IPS DF 19.7 (cell line): ENCODE measurements at places on chromosomes 6 and 20.

- DNase-seq = no peak
Observed at GRCh38 chr20:62159052-62159451, 15.5 kb downstream of the SS18L1 start.

GRCh38 chr6:55678330-55679224, 99.6 kb upstream of the HMGCLL1 start:
- DNase-seq = no peak

GRCh38 chr6:128742900-128743299, 140.0 kb upstream of the LAMA2 start:
- DNase-seq = no peak

GRCh38 chr20:46152824-46153586, 34.9 kb downstream of the CD40 start:
- DNase-seq = no peak

DNA sequence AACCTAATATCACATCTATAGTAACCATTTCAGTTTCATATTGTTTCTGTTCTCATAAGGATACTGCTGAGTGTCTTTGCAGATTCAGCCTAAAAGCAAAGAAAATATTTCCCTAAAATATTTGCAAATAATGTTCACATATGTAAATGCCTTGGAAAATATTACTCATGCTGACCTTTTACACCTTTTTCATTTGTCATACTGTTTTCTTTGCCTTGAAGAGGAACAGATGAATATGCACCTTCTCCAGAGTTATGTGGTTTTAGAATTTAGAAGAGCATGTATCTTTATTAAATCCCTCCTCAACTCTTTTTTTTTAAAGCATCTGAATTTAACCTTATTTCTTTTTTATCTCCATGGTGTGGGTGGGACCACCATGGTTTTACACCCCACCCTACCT, 32.5 kb downstream of the NDUFAF5 start:
- DNase-seq = no peak

GRCh38 chr20:1900321-1900801, 5.2 kb downstream of the SIRPA start:
- DNase-seq = peak; percentile 81

DNA sequence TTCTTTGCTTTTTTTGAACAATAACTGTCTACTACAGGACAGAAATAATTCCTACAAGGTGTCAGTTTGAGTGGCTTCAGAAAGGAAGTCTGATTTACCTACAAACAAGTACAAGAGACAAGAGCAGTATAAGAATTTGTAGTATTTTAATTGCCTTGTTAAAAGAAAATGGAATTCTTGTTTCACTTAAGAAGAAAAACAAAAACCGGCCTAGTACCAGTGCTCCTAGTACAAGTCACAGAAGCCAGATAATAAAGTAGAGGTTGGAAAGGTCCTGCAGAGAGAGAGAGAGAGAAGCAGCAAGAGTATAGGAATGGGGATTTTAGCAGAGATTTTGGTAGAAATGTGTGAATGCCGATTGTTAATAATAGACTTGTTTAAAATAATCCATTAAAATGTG, 6.4 kb downstream of the TAB2 start:
- DNase-seq = no peak

DNA sequence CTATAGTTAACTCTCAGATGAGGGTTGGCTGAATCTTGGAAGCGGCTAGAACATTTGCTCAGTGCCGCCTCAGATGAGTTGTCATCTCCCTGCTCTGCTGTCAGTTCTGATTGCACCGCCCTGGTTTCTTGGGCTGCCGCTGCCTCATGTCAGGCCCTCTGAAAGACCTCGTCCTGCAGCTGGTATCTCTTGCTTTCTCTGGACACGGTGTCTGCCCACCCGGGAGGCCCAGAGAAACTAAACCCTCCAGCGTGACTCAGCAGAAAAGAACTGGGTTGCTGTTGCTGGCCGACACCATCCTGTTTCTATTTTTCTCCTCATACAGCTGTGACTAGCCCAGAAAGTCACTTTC, 355.4 kb downstream of the CD83 start:
- DNase-seq = no peak

DNA sequence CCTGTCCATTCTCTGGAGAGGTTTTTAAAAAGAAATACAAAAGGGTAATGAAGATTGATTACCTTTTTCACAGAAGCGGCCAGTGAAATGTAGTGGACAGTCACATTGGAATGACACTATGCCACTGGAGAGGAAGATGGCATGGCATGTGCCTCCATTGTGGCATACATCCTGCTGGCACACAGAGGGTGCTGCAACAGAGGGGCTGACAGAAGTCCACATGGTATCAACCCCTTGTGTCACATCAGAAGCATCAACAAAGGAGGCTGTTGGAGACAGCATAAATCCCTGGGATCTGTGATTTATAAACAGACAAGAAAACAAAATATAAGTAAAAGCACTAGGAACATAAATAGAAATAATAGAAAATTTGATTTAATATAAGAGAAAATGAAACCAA, 594.9 kb downstream of the PHF3 start:
- no peak for DNase-seq

- DNase-seq = no peak
Observed at GRCh38 chr6:169805242-169805838, 53.9 kb downstream of the ERMARD start.

DNA sequence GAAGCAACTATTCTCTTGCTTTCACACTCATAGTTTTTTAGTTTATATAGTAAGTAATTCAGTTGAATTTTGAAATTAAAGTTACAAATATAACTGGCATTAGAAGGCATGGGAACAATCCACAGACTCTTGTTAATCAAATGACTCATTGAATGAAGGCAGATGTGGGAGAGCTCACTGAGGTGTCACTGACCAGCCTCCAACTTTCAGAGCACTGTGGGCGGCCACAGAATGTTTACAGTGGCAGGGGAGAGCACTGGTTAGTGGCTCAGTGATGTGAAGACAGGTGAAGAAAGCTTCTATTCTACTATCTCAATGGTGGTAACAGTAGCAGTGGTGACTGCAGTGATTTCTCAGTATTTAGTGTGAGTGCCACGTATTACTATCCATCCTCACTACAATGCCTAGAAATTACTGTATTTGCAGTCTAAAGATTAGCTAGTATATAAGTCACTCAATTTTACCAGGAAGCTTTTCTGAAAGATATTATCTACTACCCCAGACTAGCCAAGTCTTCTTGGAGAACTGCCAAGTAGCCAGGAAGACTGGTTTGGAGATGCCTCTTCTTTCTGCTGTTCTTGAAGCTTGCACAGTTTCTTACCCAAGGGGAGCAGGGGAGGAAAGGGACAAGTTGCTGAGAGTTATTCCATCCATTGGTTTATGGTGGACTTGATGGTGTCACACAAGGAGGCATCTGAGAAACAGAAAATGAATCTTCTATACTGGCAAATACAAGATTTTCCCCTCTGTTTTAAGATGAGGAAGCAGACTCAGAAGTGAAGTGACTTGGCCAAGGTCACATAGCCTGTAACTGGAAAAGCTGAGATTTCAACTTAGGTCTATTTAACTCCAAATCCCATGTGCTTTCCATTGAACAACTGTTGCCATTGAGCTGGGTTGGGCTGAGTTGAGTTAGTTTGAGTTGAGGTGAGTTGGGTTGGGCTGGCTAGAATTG, 231.2 kb downstream of the ANKRD60 start:
- DNase-seq = no peak

GRCh38 chr20:36010076-36010475, 41.7 kb downstream of the CNBD2 start:
- no peak for DNase-seq

GRCh38 chr6:133841176-133841575, 47.7 kb upstream of the TCF21 start:
- no peak for DNase-seq

- DNase-seq = no peak
Observed at GRCh38 chr6:39847221-39847620, 55.0 kb downstream of the DAAM2 start.

GRCh38 chr6:37017606-37018197, 12.2 kb downstream of the FGD2 start:
- DNase-seq = no peak

GRCh38 chr6:115934145-115934544, 126.5 kb downstream of the FRK start:
- no peak for DNase-seq

GRCh38 chr20:62742550-62742949, 33.9 kb downstream of the NTSR1 start:
- DNase-seq = no peak

DNA sequence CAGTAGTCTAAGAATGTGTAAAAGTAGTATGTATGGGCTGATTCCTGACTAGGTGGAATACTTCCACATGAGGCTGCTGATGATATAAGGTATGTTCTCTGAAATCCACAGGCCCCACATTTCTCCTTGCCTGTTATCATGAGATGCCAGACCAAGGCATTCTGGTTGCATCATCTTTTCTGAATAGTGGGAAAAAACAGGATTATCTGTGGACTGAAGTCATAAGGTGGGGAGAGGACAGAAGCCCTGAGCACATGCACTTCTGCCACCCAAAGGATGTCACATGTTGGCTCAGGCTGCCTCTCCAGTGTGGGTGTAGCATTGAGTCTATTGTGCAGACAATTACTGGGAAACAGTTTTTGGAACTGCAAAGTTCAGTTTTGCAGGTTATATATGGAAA, 184.5 kb upstream of the RAB32 start:
- DNase-seq = no peak

- no peak for DNase-seq
Observed at GRCh38 chr6:105786890-105787655, 299.1 kb upstream of the PRDM1 start.

DNA sequence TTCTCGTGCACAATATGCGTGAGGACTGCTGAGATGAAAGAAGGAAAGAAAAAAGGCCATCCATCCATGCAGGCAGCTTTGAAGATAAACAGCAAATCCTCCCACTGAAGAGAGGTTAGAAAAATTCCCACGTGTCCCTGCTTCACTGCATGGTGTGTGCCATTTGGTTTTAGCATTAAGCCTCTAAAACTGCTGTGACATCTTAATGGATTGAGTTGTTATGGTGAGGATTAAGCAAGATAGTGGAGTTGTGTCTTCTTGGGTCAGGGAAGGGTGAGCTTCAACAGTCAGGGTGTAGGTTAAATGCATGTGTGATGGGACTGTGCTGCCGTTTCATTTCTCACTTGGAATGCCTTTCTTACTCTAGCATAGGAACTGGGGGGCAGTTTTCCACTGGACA, 50.5 kb downstream of the ZNF831 start:
- no peak for DNase-seq

- no peak for DNase-seq
Observed at GRCh38 chr20:56400001-56400640, 7.7 kb downstream of the CSTF1 start.

GRCh38 chr6:160065200-160065599, 56.4 kb upstream of the SLC22A1 start:
- DNase-seq = no peak

GRCh38 chr6:47141171-47141570, 99.0 kb upstream of the ADGRF1 start:
- DNase-seq = no peak

- DNase-seq = no peak
Observed at GRCh38 chr6:108946695-108947094, 98.5 kb downstream of the ARMC2 start.

DNA sequence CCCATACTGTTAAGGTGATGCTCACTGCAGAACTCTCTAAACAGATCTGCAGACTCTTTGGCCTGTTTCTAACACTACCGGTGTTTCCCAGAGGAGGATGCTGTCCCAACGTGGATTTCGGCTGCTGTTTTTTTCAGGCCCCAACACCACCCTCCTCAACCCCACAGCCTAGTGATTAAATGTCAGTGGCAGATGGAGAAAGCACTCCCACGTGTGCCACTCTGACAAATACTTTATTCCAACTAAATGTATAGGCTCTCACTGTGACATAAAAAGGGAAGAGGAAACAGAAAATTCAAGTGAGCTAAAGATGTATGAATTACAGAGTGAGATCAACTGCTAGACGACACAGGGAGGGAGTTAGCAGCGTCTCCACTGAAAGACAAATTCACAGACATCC, 3.6 kb downstream of the TBC1D20 start:
- DNase-seq = no peak

GRCh38 chr6:53827531-53827930, 32.7 kb downstream of the LRRC1 start:
- no peak for DNase-seq

- DNase-seq = no peak
Observed at GRCh38 chr6:64404396-64404795, 768.8 kb downstream of the PHF3 start.
